PC-9 (cell line): ENCODE measurements at places on chromosomes 7 and 10. TPM values are rescaled to one million over a fixed set of nuclear protein-coding genes. Genes with fewer than 3 reads are reported as not detected.

- H3K4me3 ChIP-seq: no peak overlapping the region
- H3K27me3 ChIP-seq: no peaks in the 10 kb centered on the region
- H3K4me1 ChIP-seq: peaks cover 78% of the 10 kb centered on the region
- no peak for DNase-seq
Observed at GRCh38 chr7:99128076-99128950, 15.6 kb downstream of the SMURF1 start.

DNA sequence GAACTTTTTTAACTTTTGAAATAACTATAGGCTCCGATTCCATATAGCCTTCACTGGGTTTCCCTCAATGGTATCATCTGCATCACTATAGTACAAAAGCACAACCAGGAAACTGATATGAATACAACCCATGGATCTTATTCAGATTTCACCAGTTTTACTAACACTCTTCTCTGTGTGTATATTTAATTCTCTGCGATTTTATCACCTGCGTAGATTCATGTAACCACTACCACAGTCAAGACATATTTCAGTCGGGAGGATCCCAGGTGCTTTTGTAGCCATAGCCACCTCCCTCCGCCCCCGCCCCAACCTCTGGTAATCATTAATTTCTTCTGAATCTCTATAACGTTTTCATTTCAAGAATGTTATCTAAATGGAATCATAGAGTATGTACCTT, 82.8 kb upstream of the C7orf33 start:
- H3K36me3 ChIP-seq: no peaks in the 10 kb centered on the region
- peaks cover 54% of the 10 kb centered on the region for H3K27me3 ChIP-seq
- no peak for DNase-seq
- no peak overlapping the region for H3K27ac ChIP-seq
- H3K4me3 ChIP-seq: no peak overlapping the region

- H3K27me3 ChIP-seq: no peaks in the 10 kb centered on the region
- DNase-seq: no peak
- no peaks in the 10 kb centered on the region for H3K4me1 ChIP-seq
- peaks cover 25% of the 10 kb centered on the region; the same call in 1 of the 2 replicates for H3K36me3 ChIP-seq
Observed at GRCh38 chr10:80421707-80422536, 13.6 kb downstream of the PRXL2A start.

GRCh38 chr10:89228146-89228545, 21.0 kb upstream of the CH25H start:
- H3K27ac ChIP-seq: no peak overlapping the region
- H3K36me3 ChIP-seq: 0 out of 2 replicates have a peak, but pooled peaks cover 3% of the 10 kb centered on the region
- no peak for DNase-seq

DNA sequence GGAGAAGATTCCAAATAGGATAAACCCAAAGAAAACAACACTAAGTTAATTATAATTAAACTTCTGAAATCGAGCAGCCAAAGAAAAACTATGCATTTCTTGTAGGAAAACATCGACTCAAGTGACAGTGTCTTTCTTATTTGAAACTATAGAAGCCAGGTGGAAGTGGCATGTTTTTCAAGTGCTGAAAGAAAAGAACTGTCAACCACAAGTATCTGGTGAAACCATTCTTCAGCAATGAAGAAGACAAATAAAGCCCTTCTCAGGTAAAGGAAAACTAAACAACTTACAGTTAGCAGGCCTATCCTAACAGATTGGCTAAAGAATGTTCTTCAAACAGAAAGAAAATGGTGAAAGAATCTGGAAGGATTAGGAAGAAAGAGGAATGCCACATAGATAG, 71.4 kb upstream of the MSRB2 start:
- H3K27ac ChIP-seq: no peak overlapping the region
- H3K36me3 ChIP-seq: no peaks in the 10 kb centered on the region
- H3K4me1 ChIP-seq: no peaks in the 10 kb centered on the region
- DNase-seq: no peak
- H3K27me3 ChIP-seq: no peaks in the 10 kb centered on the region

DNA sequence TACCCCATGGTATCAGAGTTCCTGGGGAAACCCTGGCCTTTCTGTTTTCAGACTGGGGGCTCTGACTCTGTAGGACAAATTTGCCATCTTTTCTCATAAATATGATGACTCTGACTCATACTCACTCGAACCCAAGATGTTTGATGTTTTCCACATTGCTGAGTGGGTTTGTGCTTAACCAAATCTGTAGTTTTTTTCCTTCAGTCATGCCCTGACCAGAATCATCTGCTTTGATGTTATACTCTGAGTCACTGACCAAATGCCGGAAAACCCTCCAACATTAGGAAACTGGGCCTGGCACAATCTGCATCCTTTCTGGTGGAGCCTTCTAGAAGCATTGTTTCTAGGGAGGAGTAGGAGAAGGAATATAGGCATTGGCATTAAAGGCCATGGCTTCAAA, 118.7 kb downstream of the C10orf105 start:
- H3K4me3 ChIP-seq: no peak overlapping the region
- no peaks in the 10 kb centered on the region for H3K27me3 ChIP-seq
- peaks cover 17% of the 10 kb centered on the region for H3K4me1 ChIP-seq
- H3K27ac ChIP-seq: no peak overlapping the region

GRCh38 chr10:116444527-116445142, 17.0 kb downstream of the PNLIPRP3 start:
- no peak overlapping the region for H3K27ac ChIP-seq
- no peaks in the 10 kb centered on the region for H3K36me3 ChIP-seq
- H3K4me3 ChIP-seq: no peak overlapping the region
- 0 out of 2 replicates have a peak, but pooled peaks cover 3% of the 10 kb centered on the region for H3K27me3 ChIP-seq
- no peak for DNase-seq
- no peaks in the 10 kb centered on the region for H3K4me1 ChIP-seq

GRCh38 chr7:117238472-117238871, 84.4 kb downstream of the WNT2 start:
- DNase-seq: no peak
- H3K27me3 ChIP-seq: no peaks in the 10 kb centered on the region
- no peak overlapping the region for H3K4me3 ChIP-seq
- no peaks in the 10 kb centered on the region for H3K4me1 ChIP-seq

DNA sequence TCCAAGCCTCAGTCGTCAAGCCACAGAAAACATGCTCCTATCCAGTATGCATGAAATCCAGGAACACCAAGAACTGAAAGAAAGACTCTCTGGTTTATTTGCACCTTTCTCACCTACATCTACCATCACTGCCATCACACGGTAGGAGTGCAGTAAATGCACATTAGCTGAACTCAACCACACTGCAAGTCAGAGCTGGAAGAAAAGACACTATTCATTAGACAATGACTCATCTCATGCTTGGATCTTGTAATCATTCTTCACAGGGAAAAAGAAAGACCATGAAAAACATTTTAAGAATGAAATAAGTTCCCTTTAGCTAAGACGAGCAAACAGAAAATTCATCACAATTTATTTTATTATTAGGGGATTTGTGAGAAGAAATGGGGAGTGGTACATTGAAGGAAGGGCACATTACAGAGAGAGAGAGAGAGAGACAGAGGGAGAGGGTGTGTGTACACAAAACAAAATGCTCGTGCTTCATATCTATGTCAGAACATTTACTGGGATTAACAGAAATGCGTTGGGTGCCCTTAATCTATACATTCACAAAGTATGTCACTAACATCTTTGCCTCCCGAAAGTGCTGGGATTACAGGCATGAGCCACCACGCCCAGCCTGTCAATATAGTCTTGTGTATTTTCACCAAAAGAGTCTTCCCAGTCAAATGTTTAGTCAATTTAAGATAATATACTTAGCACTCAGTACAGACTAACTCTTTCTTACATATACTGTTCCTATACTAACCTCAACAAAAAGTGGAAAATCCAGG, 324.9 kb downstream of the PARD3 start:
- no peak for DNase-seq
- no peaks in the 10 kb centered on the region for H3K27me3 ChIP-seq
- peaks cover 16% of the 10 kb centered on the region for H3K4me1 ChIP-seq
- no peaks in the 10 kb centered on the region for H3K36me3 ChIP-seq

- H3K36me3 ChIP-seq: no peaks in the 10 kb centered on the region
- no peaks in the 10 kb centered on the region for H3K4me1 ChIP-seq
- no peaks in the 10 kb centered on the region for H3K27me3 ChIP-seq
- no peak for DNase-seq
Observed at GRCh38 chr7:147483634-147484292, 1106.8 kb upstream of the C7orf33 start.

GRCh38 chr7:39228946-39229345, 251.2 kb downstream of the POU6F2 start:
- peaks cover 48% of the 10 kb centered on the region for H3K27me3 ChIP-seq
- H3K36me3 ChIP-seq: no peaks in the 10 kb centered on the region
- DNase-seq: no peak
- no peak overlapping the region for H3K27ac ChIP-seq
- no peaks in the 10 kb centered on the region for H3K4me1 ChIP-seq
- H3K4me3 ChIP-seq: no peak overlapping the region

GRCh38 chr10:114404171-114405010, at the start of gene AFAP1L2:
Gene AFAP1L2, minus strand, starts transcription at chr10:114404502. Its CDS starts 47 bp downstream, at chr10:114404455.
- H3K4me1 ChIP-seq: peaks cover 39% of the 10 kb centered on the region
- peak; percentile 43 for DNase-seq
- H3K36me3 ChIP-seq: no peaks in the 10 kb centered on the region

GRCh38 chr10:15211464-15211979, 43.0 kb upstream of the NMT2 start:
- H3K27ac ChIP-seq: no peak overlapping the region
- DNase-seq: no peak
- H3K36me3 ChIP-seq: no peaks in the 10 kb centered on the region
- H3K4me3 ChIP-seq: no peak overlapping the region
- no peaks in the 10 kb centered on the region for H3K4me1 ChIP-seq
- H3K27me3 ChIP-seq: peaks cover 9% of the 10 kb centered on the region; the same call in 1 of the 2 replicates

DNA sequence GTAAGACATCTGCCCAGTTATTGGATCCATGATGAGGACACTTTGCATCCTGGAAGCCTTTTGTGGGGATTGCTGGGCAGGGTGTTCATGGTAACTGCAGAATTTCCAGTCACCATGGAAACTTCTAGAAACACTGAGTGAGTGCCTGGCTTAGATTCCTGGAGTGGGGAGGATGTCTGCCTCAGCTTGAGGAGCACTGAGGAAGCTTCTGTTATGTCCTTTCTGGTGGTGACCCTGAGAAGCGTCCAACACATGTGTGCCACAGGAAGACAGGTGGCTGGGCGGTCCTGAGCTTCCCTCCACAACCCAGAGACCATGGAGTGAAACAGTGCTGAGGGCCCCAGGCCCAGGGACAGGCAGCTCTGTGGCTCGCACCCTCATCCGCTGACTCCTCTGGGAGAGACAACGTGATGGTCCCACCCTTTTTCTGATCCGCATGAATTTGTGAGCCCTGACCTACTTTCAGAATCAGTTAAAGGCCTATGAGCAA, 191.8 kb upstream of the CXCL12 start:
- H3K4me3 ChIP-seq: no peak overlapping the region
- H3K4me1 ChIP-seq: no peaks in the 10 kb centered on the region
- H3K36me3 ChIP-seq: no peaks in the 10 kb centered on the region
- H3K27ac ChIP-seq: no peak overlapping the region
- DNase-seq: no peak

DNA sequence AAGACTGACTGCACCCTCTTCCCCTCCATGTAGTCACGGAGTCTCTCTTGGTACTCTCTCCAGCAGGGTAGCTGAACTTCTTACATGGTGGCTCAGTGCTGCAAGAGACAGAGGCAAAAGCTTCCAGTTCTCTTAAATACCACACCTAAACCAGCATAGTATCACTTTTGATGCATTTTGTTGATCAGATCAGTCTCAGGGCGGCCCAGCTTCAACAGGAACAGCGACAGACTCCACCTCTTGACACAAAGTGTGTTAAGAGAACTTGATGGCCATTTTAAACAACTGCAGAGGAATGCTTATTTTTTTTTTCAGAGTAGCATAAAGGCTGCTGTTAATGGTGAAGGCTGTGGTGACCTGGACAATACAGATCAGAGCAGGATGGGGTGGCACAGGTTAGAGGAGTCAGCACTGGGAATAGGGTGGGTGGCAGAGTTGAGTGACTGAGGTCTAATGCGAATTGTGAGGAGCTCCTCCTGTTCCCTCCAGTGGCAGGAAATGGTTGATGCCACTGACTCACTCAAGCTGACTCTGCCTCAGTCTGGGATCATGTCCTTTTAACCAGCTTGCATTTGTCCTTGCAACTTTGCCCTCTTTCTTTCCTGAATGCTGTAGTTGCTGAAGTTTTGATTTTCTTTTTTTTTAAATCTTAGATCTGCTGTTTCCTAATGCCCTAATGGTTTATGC, 17.3 kb downstream of the MGAM start:
- no peak overlapping the region for H3K27ac ChIP-seq
- no peaks in the 10 kb centered on the region for H3K4me1 ChIP-seq
- no peak overlapping the region for H3K4me3 ChIP-seq

GRCh38 chr10:93999401-93999851, 5.7 kb downstream of the PLCE1 start:
- no peak overlapping the region for H3K27ac ChIP-seq
- no peaks in the 10 kb centered on the region for H3K27me3 ChIP-seq
- DNase-seq: no peak
- peaks cover 44% of the 10 kb centered on the region for H3K4me1 ChIP-seq
- no peaks in the 10 kb centered on the region for H3K36me3 ChIP-seq

DNA sequence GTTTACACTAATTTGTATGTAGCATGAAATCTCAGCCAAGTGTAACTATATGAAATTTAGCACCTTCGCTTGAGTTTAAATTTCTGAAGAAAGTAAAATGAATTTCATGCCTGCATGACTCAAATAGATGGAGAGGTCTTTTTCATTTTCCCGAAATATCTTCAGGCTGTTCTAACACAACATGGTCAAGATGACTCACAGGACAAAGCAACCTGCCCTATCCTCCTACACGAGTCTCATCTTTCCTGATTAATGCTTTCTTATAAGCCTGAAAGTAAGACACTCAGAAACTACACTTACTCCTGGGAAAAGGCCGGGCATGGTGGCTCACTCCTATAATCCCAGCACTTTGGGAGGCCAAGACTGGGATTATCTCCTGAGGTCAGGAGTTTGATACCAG, 41.2 kb downstream of the CH25H start:
- no peak for DNase-seq
- no peaks in the 10 kb centered on the region for H3K36me3 ChIP-seq
- H3K27me3 ChIP-seq: no peaks in the 10 kb centered on the region
- H3K4me3 ChIP-seq: no peak overlapping the region

DNA sequence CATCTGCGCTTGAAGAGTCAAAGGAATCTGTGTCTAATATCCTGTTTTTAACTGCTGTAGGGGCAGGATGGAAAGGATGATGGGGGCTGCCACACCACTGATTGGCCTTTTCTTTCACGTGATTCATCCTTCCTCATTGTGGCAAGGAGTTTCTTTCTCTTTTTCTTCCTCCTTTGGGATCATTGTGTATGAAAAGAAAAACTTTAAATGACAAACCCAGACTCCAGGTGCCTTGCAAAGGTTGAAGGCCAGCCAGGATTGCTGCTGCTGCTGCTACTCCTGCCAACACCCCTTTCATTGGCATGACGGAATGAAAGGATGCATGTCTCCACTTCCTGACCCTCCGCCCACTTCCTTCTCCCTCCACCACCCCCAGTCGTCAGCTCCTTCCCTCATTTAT, 6.5 kb upstream of the OIT3 start:
- H3K36me3 ChIP-seq: peaks cover 15% of the 10 kb centered on the region; the same call in 1 of the 2 replicates
- H3K27ac ChIP-seq: no peak overlapping the region
- H3K4me3 ChIP-seq: no peak overlapping the region
- no peaks in the 10 kb centered on the region for H3K4me1 ChIP-seq
- no peak for DNase-seq
- H3K27me3 ChIP-seq: no peaks in the 10 kb centered on the region

Gene HOXA3
- 50.5 and 53.1 TPM in 2 replicates for total RNA-seq

Gene RBP3
- total RNA-seq: not detected in 2 replicates

Gene NEUROG3
- not detected in 2 replicates for total RNA-seq
